ENCODE measurements at places on chromosomes 4 and X. TPM values are rescaled to one million over a fixed set of nuclear protein-coding genes. Genes with fewer than 3 reads are reported as not detected.

Gene FAT1
- 50.2 TPM for total RNA-seq

Gene POF1B
- total RNA-seq, result not detected

Gene HAND2
- 2.5 TPM for total RNA-seq

Gene FHIP1A
- 2.1 TPM for total RNA-seq

Gene RADX
- total RNA-seq, result not detected

Gene CITED1
- total RNA-seq, result 3.1 TPM

Gene CC2D2A
- 10.4 TPM for total RNA-seq

Gene SPINK2
- not detected for total RNA-seq

Gene MMRN1
- total RNA-seq, result not detected

Gene ZDHHC15
- not detected for total RNA-seq

Gene CT45A5
- total RNA-seq, result 10.4 TPM

Gene TRMT2B
- total RNA-seq, result 19.9 TPM

Gene WDR1
- total RNA-seq, result 394 TPM

Gene HHIP
- total RNA-seq, result 7.6 TPM

Gene DKK2
- total RNA-seq, result 2.7 TPM

Gene MAGEE2
- total RNA-seq, result not detected

Gene ENAM
- not detected for total RNA-seq

Gene UCP1
- 0.34 TPM for total RNA-seq

Gene USP9X
- 34.1 TPM for total RNA-seq

Gene CHIC1
- total RNA-seq, result 4.2 TPM

Gene CLNK
- not detected for total RNA-seq

Gene MAGEA12
- total RNA-seq, result 60.6 TPM

Gene ARFIP1
- total RNA-seq, result 20.7 TPM

Gene SOWAHB
- not detected for total RNA-seq

Gene PAGE2B
- total RNA-seq, result not detected

Gene MGARP
- total RNA-seq, result 2.0 TPM

Gene RGN
- not detected for total RNA-seq

Gene SPANXA2
- total RNA-seq, result 25.7 TPM

Gene KIF4A
- total RNA-seq, result 53.5 TPM

Gene CXCL5
- 0.77 TPM for total RNA-seq

Gene SAGE1
- not detected for total RNA-seq

Gene DUX4
- total RNA-seq, result not detected

Gene TLR2
- not detected for total RNA-seq

Gene BEND2
- total RNA-seq, result not detected

Gene PCDH11X
- total RNA-seq, result not detected

Gene NLGN3
- not detected for total RNA-seq

Gene SLC6A14
- not detected for total RNA-seq

Gene NWD2
- total RNA-seq, result not detected

Gene GPR143
- total RNA-seq, result 3.9 TPM

Gene USP11
- total RNA-seq, result 41.3 TPM

Gene SPIN4
- total RNA-seq, result 3.0 TPM

Gene SERTM2
- not detected for total RNA-seq
